Stimulated activated CD8-positive, alpha-beta memory T cell treated with anti-CD3 and anti-CD28 coated beads, Interleukin-7, amount 100 ng/mL, for 1 hour (primary cell): ENCODE measurements at places on chromosomes 16 and 17.
A peak's percentile ranks its signal among the peaks of the same experiment; 100 is the strongest.

DNA sequence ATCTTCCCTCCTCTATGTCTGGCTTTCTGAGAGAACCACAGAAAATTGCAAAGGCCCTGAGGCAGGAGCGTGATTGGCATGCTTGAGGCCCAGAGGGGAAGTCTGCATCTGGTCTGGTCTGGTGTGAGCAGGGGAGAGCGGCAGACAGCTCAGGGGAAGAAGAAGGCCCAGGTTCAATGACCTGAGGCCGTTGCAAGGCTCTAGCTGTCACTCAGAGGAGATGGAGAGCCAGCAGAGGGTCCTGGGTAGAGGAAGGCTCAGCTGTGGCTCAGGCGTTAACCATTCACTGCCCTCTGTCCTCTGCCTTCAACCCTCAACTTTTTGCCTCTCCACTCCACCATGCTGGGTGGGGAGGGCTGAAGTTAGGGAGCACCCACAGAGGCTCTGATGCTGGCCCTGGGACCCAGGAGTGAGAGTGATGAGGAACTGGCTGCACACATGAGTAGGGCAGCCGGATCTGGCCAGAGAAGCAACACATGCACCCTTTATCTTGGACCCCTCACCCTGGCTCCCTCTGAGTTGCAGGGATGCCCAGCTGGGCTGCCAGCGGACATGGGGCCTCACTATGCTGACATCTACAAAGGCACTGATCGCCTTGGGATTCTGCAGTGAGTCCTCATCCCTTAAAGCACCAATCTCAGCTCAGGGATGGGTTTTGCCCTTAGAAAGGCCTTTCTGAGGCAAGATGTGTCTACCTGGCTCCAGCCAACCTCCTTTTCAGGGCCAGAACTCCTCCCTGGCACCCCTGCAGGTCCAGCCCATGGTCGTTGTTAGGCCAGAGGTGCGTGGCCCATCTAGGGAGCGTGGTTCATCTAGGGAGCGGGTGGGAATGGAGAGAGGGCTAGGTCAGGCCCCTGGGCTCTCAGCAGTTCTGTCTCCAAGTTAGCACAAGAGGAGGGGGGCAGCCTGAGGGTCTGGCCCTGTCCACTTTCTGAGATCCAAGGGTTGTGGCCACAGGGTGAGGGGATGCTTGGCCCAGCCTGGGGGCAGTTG is 7.7 kb upstream of the KRTAP17-1 start:
- no peak for DNase-seq

- no peak for DNase-seq
Observed at GRCh38 chr16:28875134-28876018, 2.9 kb upstream of the ATP2A1 start.

DNA sequence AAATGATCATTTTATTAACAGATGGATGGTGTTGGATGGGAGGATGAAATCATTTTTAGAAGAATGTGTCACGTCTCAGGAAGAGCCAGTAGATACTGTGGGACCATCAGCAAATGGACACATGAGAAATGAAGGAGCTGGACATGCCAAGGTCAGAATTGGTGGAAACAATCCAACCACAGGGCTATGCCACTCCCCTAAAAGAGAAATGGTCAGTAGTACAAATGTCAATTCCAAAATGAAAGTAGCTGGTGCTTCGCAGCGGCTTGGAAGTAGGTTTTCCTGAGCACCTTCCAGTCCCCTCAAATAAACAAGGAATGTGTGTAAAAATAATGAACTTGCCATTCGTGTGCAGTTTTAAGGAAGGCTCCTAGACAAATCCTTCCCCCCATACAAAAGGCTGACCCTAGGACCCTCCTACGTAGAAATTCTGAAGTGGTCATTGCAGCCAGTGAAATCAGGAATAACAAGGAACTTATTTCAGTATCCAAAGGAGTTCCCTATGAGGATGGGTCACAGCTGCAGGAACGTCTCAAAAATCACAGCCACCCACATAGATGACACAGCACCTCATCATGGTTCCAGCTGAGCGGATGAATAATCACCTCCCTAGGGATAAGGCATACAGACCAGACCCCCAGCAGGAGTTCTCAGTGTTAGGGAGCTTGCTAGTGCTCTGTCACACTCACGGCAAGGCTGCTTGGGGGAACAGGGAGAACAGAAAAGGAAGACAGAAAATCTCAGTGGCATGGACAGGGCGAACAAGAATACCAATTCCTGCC is 239.2 kb downstream of the HS3ST3A1 start:
- no peak for DNase-seq

DNA sequence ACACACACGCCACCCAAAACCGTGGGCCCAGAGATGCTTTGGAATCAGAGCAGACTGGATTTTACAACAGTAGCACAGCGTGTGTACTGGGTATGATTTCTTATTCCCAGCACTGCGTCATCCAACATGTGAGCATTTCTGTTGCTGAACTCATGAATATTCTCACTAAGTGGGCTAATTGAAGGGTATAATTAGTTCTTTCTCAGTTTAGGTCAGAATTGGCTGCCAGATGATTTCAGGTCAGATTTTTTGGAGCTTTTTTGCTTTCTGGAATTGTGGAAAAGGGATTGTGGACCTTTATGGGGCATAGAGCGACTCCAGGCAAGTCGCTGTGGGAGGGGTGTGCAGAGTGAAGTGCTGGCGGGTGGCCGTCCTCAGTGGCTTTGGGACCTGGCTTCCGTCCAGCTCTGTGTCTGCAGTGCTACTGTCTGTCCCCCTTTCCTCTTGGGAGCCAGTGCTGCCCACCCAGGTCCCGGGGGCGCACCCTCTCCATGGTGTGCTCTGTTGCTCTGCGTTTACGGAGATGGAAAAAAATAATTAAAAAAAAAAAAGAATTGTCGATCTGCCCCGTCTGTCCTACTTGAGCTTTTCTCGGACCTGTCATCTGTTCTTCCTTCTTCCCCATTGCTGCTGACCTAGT is 25.0 kb downstream of the FOXK2 start:
- no peak for DNase-seq

- DNase-seq = no peak
Observed at GRCh38 chr17:11598274-11599221, at the start of gene DNAH9. Gene DNAH9, plus strand, starts transcription at chr17:11598470. Its CDS starts 29 bp downstream, at chr17:11598499.

- no peak for DNase-seq
Observed at GRCh38 chr17:41415833-41416335, 8.5 kb downstream of the KRT37 start.

- DNase-seq = no peak
Observed at GRCh38 chr17:66627985-66628384, 206.9 kb upstream of the CACNG5 start.

DNA sequence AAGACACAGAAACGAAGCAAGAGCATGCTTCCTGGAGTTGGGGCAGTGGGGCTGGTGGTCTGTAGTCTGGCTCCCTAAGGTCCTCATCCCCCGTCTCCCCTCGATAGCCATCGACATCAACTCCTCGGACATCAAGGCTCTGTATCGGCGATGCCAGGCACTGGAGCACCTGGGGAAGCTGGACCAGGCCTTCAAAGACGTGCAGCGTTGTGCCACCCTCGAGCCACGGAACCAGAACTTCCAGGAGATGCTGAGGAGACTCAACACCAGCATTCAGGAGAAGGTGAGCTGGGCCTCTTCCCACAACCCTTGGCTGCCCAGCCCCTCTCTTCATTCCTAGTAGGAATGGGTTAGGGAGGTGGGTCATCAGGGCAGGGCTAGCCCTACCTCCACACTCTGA is 2.3 kb downstream of the UNC45B start:
- no peak for DNase-seq

DNA sequence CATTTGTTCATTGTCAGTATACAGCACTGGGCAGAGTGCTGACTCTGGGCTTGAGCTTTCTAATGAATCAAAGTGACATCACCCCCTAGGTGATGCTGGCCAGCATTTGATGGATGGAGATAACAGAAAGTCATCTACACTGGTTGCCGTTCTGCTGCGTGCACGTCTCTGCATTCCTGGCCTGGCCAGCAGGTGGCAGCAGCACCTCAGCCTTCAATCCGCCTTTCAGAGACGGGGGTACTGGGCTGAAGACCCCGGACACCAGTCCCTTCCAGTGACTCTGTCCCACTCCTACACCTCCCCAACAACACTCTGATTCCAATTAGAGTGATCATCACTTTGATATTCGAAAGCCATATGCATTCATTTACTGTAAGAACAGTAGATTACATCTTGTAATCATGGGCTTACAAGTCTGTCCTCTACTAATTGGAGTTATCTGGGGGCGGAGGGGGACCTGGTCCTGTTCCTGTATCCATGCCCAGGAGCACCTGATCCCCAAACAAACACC is 6.0 kb downstream of the CPSF4L start:
- peak; percentile 23 for DNase-seq

- DNase-seq = no peak
Observed at GRCh38 chr16:72241008-72241407, 69.1 kb upstream of the PMFBP1 start.

DNA sequence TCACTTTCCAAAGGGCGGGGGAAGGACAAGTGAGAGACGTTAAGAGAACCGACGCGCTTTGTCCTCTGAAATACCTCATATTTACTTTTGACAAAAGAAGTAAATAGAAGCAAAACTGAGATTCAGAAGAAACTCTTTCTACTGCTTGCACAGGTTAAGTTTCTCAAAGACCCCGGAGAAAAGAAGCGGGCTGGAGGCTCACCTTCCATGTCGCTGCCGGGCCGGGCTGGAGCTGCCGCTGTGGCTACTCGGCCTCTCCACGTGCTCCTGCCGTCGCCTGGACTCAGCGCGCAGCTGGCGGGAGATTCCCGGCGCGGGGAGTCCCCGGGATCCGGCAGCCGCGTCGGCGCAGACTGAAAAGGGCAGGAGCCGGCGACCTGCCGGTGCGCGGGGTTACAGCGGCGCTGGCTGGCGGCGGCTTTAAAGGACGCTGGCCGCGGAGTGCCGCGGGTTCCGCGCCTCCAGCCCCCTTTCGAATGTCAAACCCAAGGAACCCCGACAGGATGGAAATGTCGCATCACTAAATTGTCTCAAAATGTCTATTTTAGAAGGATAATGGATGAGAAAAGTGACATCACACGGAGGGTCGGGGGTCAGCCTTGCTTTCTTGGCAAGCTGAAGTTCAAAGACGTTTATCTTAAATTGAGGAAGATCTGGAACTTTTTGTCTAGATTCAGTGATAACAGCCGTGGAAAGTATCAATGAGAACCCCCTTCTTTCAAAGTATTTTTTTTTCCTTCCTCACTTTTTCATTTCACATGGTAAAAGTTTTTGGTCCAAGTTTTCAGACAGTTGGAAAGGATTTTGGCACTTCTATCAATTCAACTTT is at the start of gene IKZF3:
Gene IKZF3, minus strand, starts transcription at position 395 of the 829 bp plus-strand sequence. Its CDS starts 186 bp downstream, at position 209.
- DNase-seq = peak; percentile 60

- DNase-seq = no peak
Observed at GRCh38 chr16:87076331-87076949, 240.8 kb downstream of the C16orf95 start.

DNA sequence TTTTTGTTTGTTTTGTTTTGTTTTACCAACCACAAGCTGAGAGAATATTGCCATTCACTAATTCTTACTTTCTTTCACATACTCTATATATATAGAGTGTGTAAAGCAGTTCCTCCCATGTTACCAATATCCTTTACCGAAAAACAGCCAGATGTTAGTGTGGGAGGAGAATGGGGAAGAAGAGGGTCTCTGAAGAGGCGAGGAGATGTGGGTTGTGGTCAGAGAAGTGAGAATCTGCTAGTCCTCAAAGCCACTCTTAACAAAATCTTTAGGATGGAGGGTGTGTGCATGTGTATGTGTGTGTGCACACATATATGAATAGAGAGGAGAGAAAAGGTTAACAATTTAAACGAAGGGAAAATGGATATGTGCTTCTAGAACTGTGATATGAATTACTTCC is 80.6 kb downstream of the TUBD1 start:
- no peak for DNase-seq

GRCh38 chr17:49516180-49516579 is 21.1 kb downstream of the NGFR start:
- DNase-seq = no peak

GRCh38 chr17:61809816-61810392 is 53.4 kb downstream of the BRIP1 start:
- DNase-seq = no peak

DNA sequence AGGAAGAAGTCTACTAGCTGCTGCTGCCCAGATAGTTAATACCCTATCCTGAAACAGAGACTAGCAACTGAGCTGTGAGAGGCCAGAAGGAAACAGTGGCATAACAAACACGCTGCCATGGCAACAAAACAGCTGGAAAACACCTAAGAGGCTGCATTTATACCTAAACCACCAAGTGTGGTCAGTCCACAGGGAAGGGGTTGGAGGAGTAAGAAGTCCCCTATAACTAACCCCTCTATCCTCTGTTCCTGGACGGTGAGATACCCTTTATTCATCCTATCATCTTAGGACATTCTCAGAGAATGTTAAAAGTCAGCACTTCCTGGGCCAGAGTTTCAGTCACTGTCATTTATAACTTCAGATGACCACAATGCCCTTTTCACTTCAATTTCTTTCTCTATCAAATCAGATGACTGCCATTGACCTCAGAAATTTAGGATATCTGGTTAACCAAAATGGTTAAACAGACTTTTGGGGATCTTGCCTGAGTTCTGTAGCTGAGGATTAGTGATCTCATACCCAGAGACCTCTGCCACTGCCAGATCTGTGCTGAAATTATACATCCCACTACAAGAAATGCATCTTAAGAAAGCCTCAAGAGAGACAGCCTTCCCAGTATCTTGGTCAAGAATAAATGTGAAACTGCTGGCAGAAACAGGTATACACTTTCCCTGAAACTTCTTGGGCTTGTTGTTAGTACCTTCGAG is 36.2 kb downstream of the STH start:
- DNase-seq = no peak

GRCh38 chr16:85838381-85838780 is 38.9 kb downstream of the COX4I1 start:
- DNase-seq = no peak

DNA sequence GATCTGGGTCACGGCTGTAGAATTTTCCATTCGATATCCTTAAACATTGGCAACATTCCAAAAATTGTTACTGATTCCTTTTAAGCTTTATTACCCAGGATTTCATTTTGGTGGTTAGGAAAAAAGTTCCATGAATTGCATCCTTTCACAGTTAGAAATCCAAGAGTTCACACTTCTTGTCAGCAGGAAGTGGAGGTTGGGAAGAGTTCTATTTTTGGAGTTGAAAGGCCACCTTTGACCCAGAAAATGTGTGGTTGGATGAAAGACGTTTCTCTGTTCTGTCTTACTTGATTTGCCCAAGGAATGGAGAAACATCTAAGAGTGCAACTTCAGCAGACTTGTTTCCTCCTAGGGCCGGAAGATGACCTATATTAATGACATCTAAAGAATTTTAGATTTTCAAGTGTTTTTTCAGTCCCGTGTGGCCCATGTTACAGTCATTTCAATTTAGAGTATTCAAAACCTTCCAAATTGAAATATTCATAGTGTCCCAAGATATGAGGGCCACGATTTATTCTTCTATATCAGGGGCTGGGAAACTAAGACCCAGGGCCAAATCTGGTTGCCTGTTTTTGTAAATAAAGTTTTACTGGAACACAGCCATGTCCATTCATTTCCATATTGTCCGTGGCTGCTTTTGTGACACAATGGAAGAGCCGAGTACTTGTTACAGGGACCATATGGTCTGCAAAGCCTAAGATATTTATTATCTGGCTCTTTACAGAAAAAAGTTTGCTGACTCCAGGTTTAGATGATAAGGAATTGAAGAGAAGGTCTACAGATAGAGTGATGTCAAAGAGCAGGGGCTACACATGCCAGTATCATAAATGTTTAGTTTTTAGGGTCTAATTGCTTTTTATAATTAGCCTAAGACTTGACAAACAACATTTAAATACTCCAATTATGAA is 50.2 kb downstream of the CDK5R1 start:
- DNase-seq = no peak

- DNase-seq = no peak
Observed at GRCh38 chr16:11009027-11009755, 64.8 kb downstream of the CLEC16A start.
